NCI-H510A (cell line): ENCODE measurements at places on chromosomes 1 and 21.
A peak's percentile ranks its signal among the peaks of the same experiment; 100 is the strongest.

- no peak for DNase-seq
Observed at GRCh38 chr1:183633676-183634343, 1.8 kb downstream of the ARPC5 start.

DNA sequence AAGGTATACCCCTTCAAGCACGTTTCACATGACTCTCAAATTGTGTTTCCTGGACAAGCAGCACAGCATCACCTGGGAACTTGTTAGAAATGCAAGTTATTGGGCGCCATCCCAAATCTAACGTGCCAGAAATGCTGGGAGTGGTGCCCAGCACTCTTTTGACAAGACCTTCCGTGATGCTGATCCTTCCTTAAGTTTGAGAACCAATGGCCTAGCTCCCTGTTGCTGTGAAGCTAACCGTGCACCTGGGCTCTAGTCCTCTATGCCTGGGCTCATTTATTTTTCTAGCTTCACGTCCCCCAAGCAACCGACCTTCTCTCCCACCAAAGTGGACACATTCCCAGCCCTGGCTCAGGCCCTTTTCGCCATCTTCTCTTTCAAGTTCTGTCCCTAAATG, 4.3 kb downstream of the BEST4 start:
- no peak for DNase-seq

GRCh38 chr1:53698384-53698980, 40.5 kb downstream of the GLIS1 start:
- DNase-seq: no peak

DNA sequence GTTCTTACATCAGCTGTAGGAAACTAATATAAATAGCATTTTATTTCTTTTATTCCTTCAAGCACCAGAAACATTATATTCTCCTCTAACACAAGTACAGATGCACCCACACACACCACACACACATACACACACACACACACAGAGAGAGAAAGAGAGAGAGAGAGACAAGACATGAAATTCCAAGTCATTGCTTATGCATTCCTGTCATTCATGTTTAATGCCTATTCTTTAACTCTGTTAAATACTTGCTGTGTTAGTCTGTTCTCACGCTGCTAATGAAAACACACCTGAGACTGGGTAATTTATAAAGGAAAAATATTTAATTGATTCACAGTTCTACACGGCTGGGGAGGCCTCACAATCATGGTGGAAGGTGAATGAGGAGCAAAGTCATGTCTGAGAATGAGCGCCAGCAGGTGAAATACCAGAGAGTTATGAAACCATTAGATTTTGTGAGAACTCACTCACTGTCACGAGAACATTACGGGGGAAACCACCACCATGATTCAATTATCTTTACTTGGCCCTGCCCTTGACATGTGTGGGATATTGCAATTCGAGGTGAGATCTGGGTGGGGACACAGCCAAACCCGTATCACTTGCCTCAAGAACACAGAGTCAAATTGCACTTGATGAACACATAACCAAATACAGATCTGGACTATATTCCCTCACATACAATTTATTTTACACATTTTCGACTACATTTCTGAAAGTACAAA, 1058.1 kb upstream of the TMPRSS15 start:
- no peak for DNase-seq

GRCh38 chr1:115676498-115677181, 34.9 kb downstream of the VANGL1 start:
- DNase-seq: no peak

DNA sequence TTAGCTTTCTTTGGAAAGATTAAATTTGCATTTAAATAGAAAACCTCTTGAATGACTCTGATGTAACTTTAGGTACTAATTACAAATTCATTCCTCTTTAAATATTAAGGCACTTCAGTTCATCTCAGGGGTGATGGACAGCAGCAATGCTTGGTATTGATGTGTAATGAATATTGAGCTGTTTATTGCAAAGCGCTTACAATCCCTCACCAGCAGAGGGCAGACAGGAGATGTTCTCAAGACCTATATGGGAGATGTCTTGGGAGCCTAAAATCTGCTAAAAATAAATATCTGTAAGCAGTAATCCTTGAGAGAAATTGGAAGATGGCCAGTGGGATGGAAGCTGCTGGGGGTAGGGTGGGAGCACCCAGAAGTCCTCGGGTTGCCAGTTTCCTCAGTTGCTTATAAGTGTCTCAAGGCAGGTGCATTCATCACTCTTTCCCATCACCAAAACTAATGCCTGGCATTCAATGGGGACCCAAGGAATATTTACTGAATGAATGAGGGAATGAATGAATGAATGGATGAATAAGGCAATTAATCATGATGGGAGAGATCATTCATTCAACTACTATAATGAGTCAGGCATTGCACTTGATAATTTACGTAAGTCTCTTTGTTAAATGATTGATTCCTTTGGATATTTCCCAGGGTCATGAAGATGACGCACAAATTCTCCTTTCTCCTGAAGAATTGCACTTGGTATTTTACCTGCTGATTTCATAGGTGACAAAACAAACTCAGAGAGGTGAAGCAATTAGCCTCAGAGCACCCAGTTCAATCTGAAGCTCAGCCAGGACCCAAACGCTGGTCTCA, 2.3 kb downstream of the KLHDC8A start:
- peak; percentile 26 for DNase-seq

- DNase-seq: no peak
Observed at GRCh38 chr1:7610936-7611335, 160.2 kb upstream of the VAMP3 start.

GRCh38 chr1:51656374-51656773, 39.5 kb downstream of the OSBPL9 start:
- DNase-seq: no peak

DNA sequence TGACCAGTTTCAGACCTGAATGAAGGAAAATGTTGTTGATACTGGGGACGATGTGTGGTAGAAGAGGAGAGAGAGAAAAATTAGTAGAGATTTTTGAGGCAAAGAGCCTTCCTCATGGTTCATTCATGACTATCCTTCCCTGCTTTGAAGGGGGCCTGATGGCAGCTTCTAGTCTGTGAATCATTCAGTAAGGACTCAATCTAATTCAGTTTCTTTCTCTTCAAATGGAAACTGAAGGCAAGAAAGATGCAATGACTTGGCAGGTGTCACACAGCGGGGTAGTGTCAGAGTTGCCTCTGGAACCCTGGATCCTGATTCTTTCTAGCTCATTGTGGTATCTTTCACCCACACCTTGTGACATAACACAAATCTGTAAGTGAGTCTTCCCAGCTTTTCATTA, 14.9 kb upstream of the CD5L start:
- DNase-seq: no peak

DNA sequence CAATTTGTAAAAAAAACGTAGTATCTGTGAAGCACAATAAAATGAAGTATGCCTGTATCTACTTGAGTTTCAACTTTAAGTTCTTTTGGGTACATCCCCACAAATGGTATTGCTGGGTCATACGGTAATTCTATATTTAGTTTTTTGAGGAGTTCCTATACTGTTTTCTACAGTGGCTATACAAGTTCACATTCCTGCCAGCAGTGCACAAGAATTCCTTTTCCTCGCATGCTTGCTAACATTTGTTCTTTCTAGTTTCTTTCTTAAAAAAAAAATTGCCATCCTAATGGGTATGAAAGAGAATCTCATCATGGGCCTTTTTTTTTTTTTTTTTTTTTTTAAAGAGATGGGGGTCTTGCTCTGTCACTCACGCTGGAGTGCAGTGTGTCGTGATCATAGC, 41.9 kb downstream of the UCK2 start:
- no peak for DNase-seq

DNA sequence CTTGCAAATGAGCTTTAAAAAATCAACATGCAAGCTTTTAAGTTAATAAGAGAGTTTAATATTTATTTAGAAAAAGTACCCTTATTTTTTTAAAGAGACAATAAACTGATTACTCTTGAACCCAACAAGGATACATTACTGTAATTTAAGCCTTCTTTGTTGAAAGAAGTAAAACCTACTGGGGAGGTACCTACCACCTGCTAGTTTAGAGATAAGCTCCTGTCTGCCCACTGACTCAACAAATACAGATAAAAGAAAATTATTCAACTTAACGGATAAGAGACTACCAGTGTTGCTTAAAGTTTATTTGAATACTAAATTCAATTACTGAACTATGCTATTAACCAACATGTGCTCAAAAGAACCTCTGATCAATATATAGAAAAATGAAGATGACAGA, 23.1 kb downstream of the USP24 start:
- DNase-seq: no peak

GRCh38 chr1:60894130-60894529, 188.2 kb upstream of the NFIA start:
- no peak for DNase-seq

- no peak for DNase-seq
Observed at GRCh38 chr1:230105754-230106625, 39.0 kb downstream of the GALNT2 start.

DNA sequence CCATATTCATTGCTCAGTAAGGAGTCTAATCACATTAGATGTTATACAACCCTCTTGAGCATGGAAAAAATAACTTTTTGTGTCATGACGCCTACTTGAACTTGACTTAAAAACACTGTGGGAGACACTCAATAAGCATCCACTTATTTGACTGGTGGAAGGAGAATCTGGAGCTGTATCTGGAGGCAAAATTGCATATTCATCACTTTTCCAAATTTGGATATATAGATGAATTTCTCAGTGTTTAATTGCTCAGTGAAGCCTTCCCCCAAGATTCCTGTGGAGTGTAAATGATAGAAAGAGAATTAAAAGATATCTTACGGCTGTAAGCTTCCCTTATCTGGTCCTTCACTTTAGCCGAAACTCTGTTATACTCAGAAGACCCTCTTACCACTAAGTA, 610.7 kb upstream of the ADGRL2 start:
- no peak for DNase-seq

DNA sequence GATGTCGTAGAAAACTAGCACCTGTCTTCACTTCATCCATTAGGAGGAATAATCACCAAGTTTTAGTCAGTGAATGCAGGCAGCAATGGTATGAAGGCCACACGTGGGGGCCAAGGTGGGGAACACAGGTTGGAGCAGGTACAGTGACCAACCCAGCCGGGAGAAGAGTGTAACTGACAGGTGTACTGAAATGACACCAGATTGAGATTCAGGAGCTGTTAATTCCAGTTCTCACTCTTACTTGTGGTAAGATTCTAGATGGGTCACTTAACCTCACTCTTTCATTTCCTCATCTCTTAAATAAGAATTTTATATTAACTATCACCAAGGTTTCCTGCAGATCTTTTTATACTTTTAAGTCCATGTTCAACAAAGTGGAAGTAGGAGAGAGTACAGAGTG, 206.2 kb upstream of the PTBP2 start:
- DNase-seq: no peak

DNA sequence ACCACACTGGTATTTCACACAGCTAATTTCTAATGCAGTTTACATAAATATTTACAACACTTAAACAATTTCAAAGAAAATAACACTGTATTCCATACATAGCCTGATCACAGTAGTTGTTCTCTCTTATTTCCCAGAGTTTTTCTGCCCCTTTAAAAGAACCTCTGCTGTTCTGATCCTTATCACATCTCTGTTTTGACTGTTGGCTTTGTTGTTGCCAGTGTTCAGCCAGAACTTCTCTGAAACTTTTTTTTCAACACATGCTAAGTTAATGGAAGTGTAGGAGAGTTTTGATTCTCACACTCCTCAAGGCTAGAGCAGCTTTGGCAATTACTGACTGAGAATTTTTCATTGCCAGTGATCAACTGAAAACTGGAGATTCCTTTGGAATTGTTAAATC, 11.1 kb downstream of the SELE start:
- DNase-seq: no peak

DNA sequence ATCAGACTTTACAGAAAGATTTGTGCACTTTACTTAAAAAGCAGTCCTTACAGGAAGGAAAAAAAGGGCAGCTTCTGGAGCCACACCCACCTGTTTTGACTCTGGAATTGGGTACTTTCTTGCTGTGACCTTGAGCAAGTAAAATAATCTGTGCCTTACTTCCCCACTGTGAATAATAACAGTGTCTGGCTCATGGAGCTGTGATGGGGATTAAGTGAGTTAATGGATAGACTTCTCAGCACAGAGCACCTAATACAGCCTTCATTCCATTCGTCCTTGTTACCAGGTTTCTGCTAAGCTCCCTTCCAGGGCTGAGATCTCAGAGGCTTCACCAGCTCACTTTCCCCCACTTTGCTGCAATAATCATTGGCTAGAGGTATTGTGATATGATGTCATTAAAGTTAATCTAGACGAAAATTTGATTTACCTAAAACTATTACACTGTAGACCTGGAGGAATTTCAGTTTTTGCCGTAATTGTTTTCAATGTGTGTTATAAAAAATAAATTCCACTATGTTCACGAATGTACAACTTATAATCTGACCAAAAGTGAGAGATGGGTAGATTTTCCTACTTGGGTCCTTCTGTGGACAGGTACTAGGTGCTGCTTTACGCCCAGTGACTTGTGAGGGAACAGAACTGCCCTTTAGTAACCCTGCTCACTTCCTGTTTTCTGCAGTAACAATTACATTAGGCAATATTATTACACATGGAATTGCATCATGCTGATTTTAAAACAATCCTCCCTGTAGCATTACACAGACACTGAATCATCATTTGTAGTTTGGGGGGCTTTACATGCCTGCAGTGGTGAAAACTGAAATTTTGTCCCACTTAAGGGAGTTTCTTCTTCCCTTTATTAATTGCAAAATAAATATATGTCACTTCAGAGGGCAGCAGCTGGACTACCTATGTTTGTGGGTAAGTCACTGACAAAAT, 19.7 kb upstream of the ABCG1 start:
- DNase-seq: no peak

- DNase-seq: no peak
Observed at GRCh38 chr1:151435174-151435573, 24.1 kb downstream of the POGZ start.

GRCh38 chr1:164856381-164856780, 297.4 kb downstream of the PBX1 start:
- DNase-seq: no peak

DNA sequence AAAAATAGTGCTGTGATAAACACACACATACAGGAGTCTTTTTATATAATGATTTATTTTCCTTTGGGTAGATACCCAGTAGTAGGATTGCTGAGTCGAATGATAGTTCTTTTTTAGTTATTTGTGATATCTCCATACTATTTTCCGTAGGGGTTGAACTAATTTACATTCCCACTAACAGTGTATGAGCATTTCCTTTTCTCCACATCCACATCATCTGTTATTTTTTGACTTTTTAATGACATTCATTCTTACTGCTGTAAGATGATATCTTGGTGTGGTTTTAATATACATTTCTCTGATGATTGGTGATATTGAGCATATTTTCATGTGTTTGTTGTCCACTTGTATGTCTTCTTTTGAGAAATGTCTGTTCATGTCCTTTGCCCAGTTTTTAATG, 78.3 kb downstream of the NIBAN1 start:
- no peak for DNase-seq

- no peak for DNase-seq
Observed at GRCh38 chr1:246591047-246591446, 24.8 kb downstream of the CNST start.
